ENCODE measurements at places on chromosomes 1 and 21.
A peak's percentile ranks its signal among the peaks of the same experiment; 100 is the strongest.

DNA sequence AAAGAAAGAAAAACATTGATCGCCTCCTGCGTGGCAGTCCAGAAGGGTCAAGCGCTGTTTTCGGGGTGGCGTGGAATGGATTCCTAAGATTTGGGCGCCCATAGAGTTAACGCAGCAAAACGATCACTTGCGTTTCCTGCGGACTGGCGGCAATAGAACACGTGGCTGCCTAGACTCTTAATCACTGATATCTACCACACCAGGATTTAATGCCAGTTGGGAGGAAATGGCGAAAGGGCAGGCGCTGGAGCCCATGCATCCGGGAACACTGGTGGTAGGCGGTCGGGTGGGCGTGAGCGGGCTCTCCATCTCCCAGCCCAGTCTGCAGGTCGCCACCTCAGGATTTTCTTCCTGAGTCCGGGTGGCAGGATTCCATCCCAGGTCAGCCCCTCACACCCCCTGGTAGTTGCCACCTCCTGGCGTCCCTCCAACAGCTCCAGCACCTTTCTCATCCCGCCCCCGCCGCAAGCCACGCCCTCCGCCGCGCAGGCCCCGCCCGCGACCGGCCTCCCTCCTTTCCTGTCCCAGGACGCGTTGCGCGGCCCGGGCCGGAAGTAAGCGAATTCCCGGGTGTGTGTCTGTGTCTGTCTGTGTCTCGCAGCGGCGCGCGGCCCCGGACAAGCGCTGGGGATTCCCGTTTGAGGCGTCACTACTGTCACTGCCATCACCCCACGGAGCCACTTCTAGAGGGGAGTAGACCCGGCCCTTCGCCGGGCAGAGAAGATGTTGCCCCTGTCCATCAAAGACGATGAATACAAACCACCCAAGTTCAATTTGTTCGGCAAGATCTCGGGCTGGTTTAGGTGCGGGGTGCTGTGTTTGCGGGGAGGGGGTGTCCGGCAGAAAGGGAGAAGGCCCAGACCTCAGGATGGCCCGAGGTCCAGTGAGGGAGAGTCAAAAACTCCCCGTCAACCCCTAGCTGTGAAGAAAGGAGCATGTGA lies at the start of gene SLC30A7:
TSS of gene SLC30A7 (plus strand) at position 551 of the 941 bp plus-strand sequence. CDS start at position 724, 173 bp downstream.
- DNase-seq: peak; percentile 98

DNA sequence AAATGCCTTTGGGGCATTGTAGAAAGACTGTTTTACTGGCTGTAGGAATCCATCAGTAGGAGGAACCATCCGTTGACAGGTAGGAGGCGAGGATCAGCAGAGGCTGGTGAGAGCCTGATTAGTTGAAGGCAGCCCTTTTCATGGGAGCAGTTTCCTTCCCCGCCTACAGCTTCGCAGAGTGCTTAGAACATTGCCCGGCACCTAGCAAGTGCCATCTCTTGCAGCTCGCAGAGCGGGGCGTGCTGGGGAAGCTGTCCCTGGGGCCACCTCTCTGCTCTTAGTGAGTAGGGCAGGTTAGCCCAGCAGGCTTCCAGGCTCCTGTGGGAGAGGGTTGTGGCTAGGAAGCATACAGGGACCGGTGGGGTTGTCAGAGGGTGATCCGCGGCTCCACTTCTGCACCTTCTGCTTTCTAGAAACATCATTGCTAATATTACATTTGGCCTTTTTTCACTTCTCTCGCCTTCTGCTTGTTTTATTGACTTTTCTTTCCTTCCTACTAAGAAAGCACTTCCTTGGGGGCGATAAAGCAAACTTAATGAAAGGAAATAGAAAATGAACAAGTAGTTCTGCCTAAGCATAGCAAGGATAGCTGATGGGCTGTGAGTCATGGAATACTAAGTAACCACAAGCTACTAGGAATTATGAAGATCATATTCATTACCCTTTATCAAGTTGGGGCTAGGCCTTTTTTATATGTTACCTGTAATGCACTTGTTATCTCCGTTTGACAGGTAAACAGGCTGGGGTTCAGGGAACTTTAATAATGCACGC lies 176.7 kb downstream of the GALNT2 start:
- no peak for DNase-seq

GRCh38 chr1:118246646-118247045 lies 61.6 kb upstream of the SPAG17 start:
- DNase-seq: no peak

DNA sequence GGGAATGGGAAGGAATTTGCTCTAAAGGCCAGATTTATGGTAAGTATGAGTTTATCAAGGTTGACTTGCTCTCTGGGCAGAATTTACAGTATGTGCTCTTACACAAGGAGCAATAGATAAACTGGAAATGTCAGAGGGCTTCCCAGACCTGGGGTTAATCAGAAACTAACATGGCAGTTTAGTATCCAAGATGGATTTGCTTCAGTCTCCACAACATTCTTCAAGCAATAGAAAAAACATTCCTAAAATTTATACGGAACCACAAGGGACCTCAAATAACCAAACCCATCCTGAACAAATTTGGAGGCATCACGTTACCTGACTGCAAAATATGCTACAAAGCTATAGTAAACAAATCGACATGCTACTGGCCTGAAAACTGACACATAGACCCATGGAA lies 606.7 kb upstream of the CHRM3 start:
- DNase-seq: no peak

DNA sequence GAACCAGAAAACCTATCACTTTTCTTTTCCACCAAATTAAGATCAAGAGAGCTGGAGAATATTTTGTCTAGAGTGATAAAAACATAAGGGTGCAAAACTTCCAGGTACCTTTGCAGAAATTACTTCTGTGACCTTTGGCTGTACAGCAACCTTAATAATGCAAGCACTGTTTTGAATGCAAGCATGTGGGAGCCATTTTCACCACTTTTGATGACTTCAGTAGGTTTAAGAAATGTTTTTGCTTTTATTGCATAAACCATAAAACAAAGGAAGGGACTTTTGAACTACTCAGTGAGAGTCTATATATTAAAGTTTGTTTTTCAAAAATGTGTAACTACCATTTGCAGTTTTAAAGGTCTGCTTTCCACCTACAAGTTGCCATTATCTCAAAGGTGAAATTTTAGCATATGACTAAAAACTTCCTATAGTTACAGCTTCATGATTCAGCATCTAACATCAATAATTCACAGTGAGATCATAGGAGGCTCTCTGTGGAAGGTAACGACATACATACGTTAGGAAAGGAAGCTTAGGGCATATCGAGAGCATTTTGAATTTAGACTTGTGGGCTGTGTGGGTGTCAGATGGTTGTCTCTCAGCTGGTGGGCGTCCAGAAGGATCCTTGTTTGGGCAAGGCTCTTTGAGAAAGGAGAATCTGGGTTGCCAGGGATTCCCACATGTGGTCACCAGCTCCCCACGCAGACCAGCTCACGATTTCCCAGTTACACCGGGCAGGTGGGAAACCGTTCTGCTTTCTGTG lies 1.1 kb upstream of the GADD45A start:
- DNase-seq: no peak

GRCh38 chr1:9815150-9815549 lies 8.6 kb downstream of the CLSTN1 start:
- no peak for DNase-seq

DNA sequence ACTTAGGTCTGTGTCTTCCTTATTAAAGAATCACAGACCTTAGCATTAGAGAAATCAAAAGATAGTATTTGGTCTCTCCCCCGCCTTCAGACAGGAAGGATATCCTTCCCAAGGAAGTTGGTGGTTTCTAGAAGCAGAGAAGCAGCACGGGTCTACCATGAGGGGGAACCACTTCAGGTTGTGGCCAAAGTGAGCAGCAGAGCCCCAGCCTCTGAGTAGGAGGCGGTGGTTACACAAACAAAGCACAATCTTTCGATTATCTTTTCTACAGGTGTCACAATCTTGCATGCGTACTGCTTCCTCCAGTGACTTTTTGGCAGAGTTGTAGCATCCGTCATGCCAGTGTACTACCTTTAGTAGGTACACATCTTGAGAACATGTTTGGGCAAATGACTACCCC lies 8.8 kb downstream of the PGLYRP4 start:
- DNase-seq: no peak

DNA sequence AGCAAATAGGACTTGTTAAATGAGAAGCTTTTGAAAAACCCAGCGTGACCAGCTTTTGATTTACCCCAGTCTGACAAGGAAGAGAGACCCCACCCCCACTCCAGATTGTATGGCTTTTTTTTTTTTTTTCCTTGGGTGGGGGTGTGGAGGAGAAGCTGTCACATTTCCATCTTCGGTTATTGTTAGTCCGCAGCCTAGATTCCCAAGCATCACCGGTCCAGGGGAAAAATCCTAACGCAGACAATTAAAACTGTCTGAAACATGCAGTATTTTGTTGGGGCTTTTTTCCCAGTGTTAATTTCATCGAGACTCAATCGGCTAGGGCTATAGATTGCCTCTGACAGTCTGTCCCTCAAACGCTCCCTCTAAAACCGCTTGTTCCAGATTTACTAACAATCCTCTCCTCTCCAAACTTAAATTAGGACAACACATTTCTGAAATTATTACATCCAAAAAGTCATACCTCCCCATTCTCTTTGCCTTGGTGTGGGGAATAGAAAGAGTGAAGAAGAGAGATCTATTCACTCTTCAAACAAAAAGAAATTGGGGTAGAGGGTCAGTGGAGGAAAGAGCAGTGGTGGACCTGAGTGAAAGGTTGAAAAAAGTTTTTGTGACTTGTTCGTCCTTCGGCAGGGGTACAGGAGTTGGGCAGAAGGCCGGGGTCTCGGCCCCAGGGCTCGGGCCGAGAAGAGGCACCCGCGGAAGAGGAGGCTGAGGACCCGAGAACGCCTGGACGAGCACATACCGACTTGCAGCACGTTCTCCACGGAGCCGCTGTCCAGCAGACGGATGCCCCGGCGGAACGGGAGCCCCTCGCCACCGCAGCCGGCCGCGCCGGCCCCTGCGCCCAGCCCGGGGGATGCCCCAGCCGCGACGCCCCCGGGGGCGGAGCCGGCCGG lies 1.1 kb downstream of the ZSWIM5 start:
- no peak for DNase-seq

- DNase-seq: no peak
Observed at GRCh38 chr1:69315823-69316222, 251.9 kb upstream of the LRRC7 start.

DNA sequence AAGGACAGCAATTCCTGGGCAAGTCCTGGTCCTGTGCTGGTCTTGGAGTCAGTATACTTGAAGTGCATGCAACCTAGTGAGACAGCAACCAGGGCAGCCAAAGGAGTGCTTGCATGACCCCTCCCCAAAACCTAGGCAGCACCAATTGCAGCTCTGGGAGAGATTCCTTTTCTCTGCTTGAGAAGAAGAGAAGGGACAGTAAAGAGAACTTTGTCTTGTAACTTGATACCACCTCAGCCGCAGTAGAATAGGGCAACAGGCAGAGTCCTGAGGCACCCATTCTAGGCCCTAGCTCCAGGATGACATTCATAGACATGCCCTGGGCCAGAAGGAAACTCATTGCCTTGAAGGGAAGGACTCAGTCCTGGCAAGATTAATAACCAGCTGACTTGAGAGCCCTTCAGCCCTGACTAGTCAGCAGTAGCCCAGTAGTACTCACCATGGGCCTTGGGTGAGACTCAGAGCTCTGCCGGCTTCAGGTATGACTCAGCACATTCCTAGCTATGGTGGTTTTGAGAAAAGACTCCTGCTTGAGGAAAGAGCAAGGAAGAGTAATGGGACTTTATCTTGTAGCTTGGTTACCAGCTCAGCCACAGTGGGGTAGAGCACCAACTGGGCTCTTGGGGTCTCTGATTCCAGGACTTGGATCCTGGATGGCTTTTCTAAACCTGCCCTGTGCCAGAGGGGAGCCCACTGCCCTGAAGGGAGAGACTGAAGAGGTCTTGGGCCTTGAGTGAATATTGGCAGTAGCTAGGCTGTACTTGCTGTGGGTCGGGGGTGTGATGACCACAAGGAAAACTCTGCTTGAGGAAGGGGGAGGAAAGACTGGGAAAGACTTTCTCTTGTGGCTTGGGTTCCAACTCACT lies 51.7 kb upstream of the ACADM start:
- no peak for DNase-seq

GRCh38 chr1:10679496-10680220 lies 116.8 kb downstream of the CASZ1 start:
- no peak for DNase-seq

- no peak for DNase-seq
Observed at GRCh38 chr1:7378346-7379130, 392.6 kb upstream of the VAMP3 start.
